ENCODE measurements at places on chromosomes 11 and 22.

DNA sequence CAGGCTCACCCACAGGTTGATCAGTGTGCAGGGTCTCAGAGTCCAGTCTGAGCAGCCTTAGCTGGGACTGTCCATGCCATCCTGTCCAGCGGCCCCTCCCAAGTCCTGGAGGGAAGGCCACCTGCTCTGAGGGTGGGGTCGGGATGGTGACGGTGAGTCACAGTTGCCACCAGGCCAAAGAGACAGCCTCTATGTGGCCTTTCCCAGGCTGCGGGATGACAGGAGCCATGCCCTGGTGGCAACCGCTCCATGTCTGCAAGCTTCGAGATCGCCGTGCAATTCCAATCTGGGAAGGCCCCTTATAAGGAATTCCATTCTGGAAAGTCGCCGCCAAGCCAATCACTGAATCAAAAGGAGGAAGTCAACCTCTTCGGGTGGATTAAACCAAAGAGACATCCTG, 47.5 kb downstream of the RTL6 start:
- no peak for DNase-seq

DNA sequence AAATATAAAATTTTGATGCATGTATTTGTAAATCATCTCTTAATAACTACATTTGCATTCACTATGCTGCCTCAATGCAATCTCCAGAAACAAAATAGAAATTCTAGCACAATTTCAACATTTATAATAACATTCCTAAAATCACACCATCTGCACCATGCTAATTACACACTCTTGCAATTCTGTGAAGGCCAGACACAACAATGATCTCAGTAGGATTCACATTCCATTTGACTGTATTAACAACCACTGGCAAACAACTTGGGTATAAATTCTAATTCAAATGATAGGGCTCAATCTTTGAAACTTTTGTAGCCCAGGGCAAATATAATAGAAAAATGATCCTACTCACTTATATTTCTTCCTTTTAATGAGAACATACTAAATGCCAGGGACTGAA, 25.9 kb downstream of the RAB6A start:
- no peak for DNase-seq

DNA sequence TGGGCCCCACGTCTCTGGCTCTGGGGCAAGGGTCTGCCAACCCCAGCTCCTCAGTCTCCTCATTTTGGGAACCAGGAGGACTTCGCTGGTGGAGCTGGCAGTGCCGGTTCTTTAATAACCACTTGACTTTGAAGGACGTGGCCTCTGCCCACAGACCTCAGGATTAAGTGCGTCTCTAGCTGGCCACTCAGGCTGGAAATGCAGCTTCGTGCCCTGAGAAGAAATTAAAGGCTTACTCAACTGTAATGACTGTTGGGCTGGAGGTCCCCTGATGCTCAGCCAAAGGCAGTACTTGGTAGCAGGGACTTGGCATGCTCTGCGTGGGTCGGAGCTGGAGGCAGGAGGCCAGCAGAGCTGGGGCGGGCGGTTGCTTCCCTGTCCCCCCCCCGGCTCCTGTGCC, 16.7 kb upstream of the PARVG start:
- DNase-seq, result no peak

DNA sequence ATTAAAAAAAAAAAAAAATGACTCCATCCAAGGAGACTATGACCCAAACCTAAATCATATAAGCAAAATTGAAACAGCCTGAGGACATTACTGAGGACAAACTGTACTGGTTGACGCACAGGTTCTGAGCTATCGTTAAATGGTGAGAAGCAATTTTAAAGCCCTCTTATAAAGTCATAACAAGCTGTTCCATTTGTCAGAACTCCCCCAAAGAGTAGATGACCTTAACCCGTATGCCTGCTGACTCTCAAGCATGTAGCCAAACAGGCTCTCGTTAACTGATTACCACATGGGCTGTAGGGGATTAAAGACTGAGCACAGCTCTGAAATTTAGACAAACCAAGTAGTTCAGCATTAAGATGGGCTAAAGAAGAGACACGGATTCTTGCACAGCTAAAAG, 2.2 kb downstream of the CRYAB start:
- DNase-seq, result no peak

GRCh38 chr11:61711498-61711897, 31.3 kb downstream of the DAGLA start:
- DNase-seq, result no peak

DNA sequence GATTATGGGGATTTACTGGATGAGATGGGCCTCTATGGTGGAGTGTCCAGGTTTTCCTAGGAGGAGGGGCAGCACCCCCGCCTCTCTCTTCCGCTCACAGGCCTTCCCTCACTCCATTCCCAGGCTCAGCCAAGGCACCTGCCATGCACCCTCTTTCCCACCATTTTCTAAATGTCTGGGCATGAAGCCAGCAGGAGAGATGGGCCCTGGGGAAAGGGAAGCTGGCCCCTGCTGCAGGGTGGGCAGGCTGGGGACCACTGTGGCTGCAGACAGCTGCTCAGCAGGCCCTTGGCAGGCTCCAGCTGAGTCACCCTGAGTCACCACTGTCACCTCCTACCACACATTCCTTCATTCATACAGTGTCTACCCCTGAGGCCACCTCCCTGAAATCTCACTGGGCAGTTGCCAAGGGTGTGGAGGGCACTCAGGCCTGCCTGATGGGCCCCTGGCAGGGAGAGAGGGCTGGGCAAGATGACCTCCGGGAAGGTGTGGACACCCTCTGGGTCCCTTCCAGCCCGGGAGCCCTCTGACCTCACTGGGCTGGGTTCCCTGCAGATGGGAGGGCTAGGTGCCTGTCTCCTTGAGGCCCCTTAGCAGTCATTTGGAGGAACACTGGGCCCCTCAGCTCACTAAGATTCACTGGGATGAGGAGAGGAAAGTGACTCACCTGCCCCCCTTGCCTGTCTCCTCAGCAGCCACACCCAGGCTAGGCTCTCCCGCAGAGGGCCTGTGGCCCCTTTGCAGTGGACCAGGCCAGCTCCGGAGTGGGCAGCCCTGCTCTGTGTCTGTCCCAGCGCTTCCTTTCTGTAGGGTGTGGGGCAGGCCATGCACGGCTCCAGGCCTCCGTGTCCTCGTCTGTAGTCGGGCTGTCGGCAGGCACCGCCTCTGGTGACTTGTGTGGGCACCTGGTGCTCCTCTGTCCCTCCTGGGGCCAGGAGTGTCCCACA, 7.8 kb downstream of the MYEOV start:
- no peak for DNase-seq

GRCh38 chr11:46534711-46535110, 59.1 kb downstream of the AMBRA1 start:
- DNase-seq, result no peak

DNA sequence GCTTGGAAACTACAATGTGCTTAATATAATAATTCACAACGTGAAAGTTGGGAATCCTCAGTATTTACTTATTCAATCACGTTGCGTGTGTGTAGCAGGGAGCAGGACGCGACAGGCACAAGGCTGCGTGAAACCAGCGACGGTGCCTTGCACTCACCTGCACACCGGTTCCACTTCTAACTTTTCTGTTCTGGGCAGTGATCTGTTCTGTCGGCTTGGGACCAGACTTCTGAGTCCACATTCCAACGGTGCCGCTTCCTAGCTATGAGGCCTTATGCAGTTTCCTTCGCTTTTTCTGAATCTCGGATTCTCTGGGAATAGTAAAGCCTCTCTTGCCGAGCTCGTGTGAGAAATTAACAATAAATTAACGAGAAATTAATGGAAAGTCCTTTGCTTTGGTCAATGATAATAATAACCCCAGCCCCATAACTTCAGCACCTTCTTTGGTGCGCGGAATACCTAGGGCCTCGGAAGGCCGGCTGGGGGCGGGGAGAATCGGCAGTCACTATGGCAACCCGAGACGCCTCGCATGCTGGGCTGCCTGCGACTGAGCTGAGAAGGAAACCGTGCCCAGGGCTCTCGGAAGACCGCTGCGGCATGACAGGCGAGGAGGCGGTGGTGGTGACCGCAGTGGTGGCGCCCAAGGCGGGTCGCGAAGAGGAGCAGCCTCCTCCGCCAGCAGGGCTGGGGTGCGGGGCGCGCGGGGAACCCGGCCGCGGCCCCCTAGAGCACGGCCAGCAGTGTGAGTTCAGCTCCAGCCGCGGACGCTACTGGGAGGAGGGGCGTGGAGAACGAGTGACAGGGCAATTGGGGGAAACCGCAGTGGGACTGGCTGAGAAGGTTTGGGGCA, at the start of gene C11orf97:
C11orf97 (plus strand) TSS at position 530 of the 850 bp plus-strand sequence; CDS start at position 598, 68 bp downstream.
- peak; percentile 19 for DNase-seq

- no peak for DNase-seq
Measured at GRCh38 chr11:16784666-16785065, 46.2 kb downstream of the C11orf58 start.

DNA sequence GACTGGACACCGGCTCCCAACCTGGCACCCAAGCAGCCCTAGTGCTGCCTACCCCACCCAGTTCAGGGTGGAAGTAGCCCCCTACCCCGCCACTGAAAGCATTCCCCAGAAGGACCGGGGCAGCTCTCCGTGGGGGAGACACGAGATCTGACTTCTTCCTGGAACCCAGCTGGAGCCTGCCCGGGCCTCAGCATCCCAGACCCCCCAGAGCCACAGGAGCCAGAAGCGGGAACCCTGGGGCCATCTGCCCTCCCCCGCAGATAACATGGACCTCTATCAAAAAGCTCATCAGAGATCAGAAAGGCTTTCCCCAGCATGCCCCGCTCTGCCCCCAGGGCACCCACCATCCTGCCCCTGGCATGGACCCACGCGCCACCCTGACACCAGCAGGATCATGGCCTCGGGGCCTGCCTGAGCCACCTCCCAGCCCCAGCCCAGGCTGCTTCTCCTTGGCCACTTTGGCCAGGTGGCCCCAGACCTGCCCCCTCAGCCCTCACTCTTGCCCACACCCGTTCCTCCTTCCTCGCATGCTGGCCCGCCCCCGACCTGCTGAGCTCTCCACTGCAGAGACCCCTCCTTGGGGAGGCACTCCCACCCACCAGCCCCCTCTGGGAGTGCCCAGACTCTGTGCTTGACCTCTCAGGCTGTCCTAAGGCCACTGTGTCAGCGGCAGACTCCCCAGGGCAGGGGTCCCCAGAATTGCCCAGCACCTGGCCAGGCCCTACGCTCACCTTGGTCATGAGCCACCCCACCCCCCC, 17.1 kb downstream of the WNT7B start:
- no peak for DNase-seq

DNA sequence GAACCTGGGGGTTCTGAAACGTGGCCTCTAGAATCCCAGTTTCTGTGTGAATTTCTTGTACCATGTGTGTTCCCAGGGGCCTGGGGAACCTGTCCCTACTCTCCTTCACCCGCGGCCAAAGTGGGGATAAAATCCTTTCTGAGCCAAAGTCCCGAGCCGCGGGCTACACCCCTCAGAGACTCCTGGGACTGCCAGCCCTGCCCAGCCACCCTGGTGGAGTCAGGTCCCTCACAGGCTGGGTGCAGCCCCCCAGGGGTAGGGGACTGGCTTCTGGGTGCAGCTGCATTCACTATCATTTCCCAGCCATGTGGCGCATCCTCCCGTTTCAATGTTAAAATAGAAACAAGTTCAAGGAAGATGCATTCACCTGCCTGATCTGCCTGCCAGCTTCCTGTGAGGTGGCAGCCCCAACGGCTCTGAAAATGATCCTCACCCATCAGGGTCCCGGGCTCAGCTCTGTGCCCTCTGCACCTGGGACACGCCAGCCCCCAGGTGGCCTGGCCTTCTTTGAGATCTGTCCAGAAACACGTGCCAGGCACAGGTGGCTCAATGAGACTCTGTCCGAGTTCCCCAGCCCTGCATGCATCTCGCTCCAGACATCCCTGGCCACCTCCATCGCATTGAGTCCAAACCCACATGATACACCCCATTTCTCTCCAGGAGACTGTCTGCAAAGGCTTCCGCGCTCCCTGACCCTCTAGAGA, 338.8 kb downstream of the CTTN start:
- DNase-seq, result no peak

- DNase-seq, result no peak
Measured at GRCh38 chr11:63961608-63962412, 12.6 kb upstream of the COX8A start.

DNA sequence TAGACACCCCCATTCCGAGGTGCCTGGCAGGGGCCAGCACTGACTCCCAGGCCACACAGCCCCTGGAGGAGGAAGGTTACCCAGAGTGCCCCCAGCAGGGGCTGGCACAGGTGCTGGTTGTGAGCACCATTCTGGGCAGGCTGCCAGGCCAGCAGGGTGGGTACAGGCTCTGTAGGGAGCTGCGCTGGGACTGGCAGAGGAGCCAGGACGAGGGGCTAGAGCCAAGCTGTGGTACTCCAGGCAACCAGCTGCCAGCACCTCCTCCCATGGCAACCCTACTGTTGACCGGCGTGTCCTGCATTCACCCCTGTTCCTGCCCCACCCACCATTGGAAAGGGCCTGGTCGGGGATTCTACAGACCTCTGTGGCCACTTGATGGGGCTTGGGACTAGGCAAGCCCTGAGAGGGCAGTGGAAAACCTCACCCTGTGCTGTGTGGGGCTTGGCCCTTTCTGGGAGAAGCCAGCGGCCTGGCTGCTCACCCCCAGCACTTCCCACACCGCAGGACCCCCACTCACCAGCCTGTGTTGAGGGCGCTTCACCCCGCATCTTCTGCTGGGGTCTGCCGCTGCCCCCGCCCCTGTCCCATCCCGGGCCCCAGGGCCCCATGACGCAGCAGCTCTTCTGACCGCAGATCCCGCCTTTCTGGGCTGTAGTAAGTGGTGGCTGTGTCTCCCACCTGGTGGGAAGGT, 1.9 kb downstream of the CLDN5 start:
- no peak for DNase-seq

DNA sequence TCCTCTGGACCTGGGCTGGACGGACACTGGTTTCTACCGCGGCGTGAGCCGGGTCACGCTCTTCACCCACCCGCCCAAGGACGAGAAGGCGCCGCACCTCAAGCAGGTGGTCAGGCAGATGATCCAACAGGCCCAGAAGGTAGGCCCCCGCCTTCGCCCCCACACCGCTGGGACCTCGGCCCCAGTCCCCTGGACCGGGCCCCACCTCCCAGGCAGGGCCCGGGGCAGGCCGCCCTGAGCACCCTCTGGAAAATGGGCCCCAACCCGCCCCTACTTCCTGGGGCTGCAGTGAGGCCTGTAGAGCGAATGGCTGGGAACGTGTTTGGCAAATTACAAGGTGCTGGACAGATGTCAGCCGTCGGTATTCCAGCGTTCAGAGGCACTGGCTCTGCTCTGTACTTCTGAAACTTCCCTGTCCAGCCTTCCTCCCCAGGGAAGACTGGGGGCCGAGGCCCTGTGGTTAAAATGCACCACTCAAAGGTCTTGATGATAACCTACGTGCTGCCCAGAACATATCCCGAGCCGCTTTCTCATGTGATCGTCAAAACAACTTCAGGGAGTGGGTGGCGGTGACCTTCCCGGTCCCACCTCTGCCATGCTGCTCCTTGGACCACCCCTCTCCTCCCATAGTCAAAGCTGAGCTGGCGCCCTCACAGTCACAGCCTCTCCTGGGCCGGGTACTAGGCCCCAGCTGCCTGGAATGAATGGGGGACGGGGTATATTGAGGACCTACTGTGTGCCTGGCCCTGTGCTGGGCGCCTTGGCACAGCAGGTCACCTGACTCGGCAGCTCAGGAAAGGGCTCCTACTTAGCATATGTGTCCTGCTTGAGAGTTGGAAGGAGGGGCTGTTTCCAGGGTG, 869 bp downstream of the FAM83F start:
- no peak for DNase-seq

- no peak for DNase-seq
Measured at GRCh38 chr11:64848214-64848825, 3.9 kb upstream of the CDC42BPG start.

Data from stimulated activated CD4-positive, alpha-beta T cell treated with anti-CD3 and anti-CD28 coated beads, Interleukin-12 subunit alpha, Interleukin-12 subunit beta, amount 100 ng/mL, for 24 hours (primary cell).